Stimulated activated CD8-positive, alpha-beta memory T cell treated with anti-CD3 and anti-CD28 coated beads, Interleukin-4, amount 100 ng/mL, for 4 hours (primary cell): ENCODE measurements at places on chromosomes 11 and 22.

GRCh38 chr11:44066732-44067141 is 667 bp downstream of the ACCS start:
- DNase-seq = no peak

- DNase-seq = no peak
These were observed 25.1 kb downstream of the PRR5 start for GRCh38 chr22:44727148-44727547.

- no peak for DNase-seq
These were observed 6.5 kb downstream of the CTSF start for GRCh38 chr11:66561975-66562248.

GRCh38 chr11:86919557-86920210 is 35.5 kb downstream of the FZD4 start:
- DNase-seq = no peak

DNA sequence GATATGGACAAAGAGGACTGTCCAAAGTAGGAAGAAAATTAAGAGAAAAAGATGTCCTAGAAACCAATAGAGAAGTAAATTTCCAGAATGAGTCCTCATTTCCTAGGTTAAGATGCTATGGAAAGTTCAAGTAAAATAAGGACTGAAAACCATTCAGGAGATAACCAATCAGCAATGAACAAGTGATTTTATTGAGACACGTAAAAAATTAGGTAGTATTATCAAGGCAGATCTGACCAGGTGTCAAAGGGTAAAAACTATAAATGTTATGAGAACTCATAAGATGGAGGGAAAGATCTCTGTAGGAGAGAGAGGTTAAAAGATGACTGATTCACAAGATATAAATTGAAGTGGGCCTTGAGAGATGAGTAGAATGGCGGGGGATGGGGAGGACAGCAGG is 50.2 kb downstream of the SPATA19 start:
- no peak for DNase-seq

- DNase-seq = no peak
These were observed 72.6 kb upstream of the TCF20 start for GRCh38 chr22:42343121-42343454.
